NCI-H1417 (cell line): ENCODE measurements at places on chromosomes 1 and 21.

DNA sequence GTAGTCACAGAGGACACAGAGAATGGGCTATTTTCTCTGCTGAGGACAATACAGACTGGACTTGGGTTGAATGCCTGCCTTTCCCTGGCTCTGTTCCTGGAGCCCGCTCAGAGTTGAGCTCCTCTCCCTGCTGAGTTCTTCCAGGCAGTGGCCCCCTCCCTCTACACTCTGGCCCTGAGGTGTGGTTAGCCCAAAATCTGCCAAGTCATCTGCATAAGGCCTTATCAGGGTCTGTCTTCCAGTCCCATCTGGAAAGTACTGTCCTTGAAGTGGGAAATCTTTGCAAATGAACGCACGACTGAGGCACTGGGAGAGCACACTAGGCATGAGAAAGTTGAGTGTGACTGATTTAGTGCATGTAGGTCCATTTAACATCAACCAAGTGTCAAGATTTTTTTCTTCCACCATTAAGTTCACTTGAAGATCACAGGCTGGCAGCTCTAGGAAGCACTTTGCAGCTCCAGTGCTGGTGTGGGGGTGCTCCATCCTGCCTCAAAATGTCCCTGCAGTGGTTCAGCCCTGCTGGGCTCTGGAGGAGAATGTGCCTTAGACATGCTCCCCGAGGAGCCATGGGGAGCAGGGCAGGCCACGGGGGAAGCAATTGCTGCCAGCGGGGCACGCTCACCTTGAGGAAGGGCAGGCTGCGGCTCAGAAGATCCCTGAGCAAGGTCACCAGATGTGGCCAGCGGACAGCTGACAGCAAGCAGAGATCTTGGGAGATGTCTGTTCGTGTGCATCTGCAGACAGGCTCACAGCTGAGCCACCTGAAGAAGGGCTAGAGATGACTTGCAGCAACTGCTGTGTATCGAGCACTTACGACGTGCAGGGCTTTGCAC is 41.5 kb downstream of the IER5 start:
- DNase-seq = no peak

DNA sequence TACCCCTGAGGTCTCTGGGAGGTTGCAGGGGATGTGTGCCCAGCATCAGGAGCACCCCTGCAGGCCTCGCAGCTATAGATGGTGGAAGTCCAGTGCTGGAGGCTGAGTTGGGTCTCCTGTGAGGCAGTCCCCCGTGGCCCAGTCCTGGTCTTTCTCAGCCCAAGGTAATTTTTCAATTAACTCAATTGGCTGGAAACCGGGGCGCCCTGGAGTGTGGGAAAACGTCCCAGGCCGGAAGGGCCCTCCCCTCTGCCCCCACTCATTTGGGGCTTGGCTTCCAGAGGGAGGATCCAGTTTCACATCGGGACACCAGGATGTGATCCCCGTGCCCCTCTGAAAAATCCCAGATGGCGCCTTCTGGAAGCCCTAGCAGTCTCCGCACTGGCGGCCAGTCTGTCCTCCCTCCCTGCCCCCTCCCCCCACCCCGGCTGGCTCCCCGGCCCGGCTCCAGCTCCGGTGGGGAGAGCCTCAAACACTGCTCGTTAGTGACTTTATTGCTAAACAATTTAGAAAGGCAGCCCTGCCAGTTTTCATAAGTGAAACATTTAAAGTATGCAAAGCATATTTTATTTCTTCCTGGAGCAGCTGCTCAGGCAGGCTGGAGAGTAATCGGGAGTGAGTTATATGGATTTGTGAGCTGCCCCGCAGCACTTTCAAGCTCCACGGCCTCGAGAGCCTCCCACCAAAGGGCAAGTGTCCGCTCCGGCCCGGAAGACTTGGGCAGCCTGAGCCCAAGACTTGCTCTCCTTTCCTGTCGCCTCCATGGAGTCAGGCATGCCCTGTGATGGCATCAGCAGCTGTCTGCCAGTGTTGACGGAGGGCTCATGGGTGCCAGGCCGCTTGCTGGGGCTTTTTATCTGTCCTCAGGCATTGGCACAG is 208.2 kb upstream of the TMEM51 start:
- DNase-seq = no peak

- no peak for DNase-seq
Observed at GRCh38 chr1:219380463-219380862, 206.8 kb downstream of the LYPLAL1 start.

GRCh38 chr1:146016891-146017290 is 4.6 kb downstream of the HJV start:
- DNase-seq = no peak

DNA sequence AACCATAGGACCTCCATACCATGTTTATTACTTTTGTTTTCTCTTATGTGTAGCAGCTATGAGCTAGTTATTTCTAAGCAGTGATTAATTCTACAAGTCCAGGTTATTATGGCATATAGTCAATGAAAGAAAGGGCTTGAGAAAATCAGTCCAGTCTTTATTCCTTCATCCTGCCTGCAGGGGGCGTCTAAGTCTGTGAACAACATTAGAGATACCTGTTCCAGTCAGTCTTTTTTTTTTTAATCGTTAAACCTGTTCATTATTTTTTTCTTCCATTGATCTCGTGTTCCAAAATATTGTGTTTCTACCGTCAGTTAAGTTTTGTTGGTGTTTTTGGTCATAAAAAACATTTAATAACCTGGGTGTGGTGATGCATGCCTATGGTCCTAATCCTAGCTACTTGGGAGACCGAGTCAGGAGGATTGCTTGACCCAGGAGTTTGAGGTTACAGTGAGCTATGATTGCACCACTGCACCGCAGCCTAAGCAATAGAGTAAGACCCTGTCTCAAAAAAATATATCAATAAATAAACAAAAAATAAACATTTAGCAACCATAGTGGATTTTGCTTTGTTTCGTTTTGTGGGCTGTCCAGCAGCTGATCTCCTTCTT is 29.4 kb upstream of the CD2 start:
- DNase-seq = peak; percentile 59

DNA sequence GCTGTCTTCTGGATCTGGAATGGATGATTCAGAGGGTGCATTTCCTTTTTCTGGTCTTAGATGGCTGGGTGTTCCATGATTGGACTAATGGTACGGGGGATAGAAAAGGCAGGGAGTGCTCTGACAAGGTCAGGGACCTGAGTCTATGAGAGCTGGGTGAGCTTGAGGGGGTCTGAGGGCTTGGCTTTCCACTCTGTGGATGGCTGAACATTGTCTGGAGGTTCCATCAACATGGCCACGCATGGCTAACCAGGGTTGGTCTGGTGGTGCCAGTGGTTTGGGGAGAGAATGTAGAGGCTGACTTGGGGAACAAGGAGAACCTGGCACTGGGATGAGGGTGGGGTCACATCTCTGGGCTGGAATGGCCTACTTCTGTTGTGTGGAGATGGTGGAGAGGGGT is 41.5 kb upstream of the TSPAN2 start:
- DNase-seq = no peak

DNA sequence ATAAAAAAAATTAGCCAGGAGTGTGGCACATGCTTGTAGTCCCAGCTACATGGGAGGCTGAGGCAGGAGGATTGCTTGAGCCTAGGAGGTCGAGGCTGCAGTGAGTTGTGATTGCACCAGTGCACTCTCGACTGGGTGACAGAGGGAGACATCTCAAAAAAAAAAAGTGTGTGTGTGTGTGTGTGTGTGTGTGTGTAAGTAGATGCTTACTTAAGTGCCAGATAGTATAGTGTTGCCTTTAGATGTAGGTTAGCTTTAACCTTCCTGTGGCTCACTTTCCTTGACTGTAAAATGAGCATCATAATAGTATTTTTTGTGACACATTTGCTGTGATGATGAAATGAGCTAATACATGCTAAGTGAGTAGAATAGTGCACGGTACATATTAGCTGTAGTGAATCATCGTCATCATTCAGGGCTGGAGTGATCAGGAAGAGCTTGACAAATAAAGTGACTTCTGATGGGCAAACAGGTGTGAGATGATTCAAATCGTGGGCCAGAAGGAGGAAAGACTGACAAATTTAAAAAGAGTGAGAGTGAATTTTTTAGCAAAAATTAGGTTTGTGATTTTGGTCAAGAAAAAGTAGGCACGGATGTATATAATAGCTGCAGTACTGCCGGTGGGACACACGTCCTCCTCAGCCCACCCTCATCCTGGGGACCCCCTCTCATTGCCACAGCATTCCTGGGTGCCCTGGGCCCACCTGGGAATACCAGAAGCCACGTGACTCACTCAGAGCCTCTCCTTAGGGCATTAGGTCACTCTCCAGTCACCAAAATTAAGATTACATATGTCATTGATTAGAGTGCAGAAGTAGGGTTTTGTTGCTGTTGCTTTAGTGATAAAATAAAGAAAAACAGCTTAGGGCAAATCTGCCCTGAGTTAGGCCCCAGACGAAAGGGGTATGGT is 33.9 kb downstream of the EIF2D start:
- peak; percentile 17 for DNase-seq

DNA sequence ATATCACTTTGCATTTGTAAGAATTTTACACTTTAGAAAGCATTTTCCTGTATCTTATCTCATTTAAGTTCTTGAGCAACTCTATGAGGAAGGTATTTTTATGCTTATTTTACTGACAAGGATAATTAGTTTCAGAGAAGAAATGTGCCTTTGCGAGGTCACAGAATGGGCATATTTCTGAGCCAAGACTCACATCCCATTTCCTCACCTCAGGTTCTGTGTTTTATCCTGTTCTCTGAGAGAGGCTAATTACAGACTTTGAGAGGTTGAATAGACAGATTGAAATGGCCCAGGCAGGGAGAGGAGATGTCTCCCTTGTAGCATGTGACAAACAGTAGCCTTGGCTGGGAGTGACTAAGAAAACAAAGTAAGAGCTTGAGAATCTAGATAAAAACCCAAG is 39.1 kb upstream of the ZC3H11B start:
- DNase-seq = no peak

DNA sequence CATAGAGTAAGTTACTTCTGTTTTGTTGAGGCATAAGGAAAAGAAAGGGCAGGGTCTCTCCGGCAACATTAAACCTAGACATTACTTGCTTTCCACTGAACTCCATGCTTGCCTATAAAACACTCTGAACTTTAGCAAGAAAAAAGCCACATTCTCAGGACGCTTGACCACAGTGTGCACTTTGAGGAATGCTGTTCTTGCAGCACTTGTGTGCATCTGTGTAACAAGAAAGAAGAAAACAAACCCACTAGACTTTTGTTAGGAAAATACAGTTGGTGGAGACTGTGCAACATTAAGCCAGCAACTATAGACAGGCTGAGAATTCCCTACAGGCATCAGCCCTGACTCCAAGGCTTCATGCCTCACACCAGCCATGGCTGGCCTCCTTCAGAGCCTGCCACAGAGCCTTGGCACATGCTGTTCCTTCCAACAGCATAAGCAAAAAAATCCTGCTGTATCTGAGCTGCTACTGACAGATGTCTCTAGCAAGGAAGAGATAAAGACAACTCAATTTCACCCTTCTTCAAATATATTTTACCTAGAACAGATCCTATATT is 5.8 kb downstream of the PDZK1 start:
- DNase-seq = no peak

GRCh38 chr1:96361271-96361856 is 360.2 kb upstream of the PTBP2 start:
- no peak for DNase-seq

DNA sequence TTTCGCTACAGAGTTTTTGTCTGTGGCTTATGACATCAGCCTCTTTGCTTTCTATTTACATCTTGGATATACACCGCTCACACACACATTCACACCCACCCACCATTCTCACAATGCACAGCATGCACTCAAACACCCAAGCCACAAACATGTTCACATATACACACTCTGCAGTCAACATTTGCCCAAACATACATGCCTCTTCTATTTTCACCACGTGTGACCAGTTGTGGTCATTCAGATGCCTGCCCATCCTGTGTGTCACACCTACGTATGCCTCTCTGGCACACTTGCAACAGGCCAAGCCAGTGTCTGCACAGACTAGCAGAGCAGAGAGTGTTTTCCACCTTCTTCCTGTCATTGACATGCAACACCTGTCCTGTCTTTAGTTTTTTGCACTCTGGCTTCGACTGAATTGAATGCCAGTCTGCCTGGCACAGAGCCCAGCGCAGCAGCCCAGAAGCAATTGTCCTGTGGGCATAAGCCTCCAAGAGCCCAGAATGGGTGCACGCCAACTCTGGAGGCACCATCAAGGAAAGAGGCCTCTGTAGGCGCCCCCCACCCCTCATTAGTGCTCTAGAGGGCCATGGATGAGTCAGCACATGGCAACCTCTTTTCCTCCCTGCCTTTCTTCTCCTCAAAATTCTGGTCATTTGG is 37.7 kb upstream of the LRRN2 start:
- peak; percentile 64 for DNase-seq

GRCh38 chr1:34845131-34845901 is 14.2 kb downstream of the SMIM12 start:
- no peak for DNase-seq

DNA sequence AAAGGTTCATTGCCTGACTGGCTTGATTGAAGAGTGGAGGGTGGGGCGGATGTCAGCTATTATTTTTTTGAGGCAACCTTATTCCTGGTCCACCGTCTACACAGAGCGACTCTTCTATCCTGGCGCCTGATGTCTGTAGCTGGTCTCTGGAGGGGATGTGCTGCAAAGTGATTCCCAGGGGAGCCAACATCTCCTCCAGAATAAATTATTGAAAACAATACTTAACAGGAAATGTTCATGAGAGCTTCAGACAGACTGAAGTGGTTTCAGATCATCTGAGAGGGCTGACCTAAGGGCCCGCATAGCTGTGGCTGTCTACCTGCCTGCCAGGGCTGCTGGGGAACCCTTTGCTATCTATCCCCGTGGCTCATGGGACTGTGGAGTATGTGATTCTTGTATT is 66.7 kb downstream of the TEX35 start:
- no peak for DNase-seq

GRCh38 chr21:16196001-16196400 is 466.2 kb downstream of the USP25 start:
- no peak for DNase-seq

DNA sequence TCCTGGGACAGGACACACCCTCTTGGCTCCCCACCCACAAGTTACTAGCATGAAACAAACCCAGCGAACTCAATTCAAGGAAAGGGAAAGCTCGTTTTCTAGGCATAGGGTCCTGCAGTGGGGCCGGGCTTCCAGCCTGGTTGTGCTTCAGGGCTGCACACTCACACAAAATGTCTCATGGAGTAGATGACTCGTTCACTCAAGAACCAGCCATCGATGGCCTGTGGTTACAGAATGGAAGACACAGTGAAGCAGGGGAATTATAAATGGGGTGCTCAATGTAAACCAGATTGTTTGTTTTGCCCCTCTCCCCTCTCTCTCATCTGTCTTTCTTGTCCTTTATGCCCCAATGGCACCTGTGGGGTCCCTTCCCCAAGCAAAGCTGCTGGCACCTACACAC is 56.0 kb upstream of the COX20 start:
- DNase-seq = no peak

- no peak for DNase-seq
Observed at GRCh38 chr1:156033011-156033410, 12.3 kb upstream of the SSR2 start.

- no peak for DNase-seq
Observed at GRCh38 chr1:207329469-207329868, 8.0 kb downstream of the CD55 start.

GRCh38 chr1:150234566-150235293 is 1.2 kb downstream of the ANP32E start:
- peak; percentile 86 for DNase-seq
